ENCODE measurements at places on chromosomes 2 and 18.

- DNase-seq: no peak
Measured at GRCh38 chr18:12408247-12408869, 629 bp downstream of the PRELID3A start.

DNA sequence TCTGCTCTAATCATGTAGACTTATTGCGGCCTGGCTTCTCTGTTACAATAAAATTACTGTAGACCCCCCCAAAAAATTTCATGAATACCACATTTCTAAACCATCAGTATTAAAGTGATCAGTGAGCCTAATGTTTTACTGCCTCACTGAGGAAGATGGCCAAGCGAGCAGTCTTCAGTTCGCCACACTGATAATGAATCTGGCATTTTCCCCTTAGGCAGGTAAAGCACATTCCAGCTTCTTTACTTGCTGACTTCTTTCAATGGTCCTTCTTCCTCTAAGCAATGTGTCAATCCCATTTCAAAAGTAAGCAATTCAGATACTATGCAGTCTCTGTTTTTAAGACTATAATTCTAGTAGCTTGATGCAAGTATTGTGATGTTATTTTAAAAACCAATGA, 137.6 kb downstream of the LAMA1 start:
- DNase-seq: no peak

GRCh38 chr2:135657806-135658582, 83.7 kb upstream of the UBXN4 start:
- DNase-seq: no peak

DNA sequence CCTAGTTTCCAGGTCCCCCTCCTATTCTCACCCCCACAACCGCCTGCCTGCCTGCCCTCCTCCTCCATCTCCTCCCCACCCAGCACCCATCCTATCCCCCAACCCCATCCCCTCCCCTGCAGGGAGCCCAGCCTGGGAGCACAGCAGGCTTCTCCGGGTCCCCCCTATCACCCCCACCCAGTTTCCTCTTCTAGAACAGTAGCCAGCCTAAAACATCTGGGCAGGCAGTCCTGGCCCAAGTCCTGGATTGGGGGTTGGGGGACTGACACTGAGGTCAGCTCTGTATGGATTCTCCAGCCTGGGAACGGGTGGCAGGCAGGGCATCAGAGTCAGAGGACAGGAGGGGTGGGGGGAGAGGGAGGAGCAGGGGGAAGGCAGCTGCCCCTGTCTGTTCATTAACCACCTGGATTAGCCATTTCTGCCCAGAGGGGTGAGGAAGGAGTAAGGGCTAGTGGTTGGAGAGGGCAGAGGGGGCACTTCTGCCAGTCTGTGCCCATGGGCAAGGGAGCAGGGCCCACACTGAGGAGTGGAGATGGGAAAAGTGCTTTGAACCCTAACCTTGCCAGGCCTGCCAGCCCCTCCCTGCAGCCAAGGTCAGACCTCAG, 60.0 kb downstream of the TNS1 start:
- no peak for DNase-seq

DNA sequence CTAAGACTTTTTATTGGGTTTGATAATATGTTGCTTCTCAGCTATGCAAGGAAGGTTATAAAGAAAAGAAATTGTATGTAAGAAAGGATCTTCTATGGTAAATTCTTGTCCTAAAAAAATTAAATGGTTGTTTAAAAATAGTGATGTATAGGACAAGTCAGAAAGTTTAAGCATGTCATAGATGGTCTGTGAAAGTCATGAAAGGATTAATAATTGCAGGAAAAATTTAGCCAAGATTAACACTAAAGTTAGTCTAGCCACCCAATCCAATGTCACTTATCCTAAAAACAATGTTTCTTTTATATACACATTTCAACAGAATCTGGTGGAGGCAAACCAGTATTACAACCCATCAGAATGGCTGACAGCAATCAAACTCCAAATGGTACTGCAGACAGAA, 1046.7 kb upstream of the SLC39A10 start:
- DNase-seq: no peak

DNA sequence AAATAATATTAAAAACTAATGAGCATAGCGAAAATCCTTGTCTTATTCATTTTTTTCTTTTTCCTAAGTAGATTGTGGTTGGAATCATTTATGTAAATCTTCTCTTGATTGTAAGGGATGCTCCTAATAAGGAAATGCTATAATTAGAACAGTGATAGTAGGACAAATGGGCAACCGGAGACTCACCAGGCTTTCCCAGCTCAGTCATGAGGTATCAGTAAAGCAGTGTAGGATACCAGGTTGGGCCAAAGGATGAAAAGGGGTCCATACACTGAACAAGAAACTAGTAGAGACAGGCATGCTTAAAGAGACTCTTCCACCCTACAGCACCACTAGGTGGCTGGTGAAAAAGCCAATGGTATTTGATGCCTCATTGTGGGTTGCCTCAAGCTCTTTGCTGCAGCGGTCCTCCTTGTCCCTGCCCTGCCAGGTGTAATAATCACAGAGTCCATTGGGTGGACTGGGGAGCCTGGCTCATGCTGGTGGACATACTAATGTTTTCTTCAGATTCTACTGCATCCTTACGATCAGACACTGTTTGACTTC, 71.4 kb upstream of the FAM98A start:
- no peak for DNase-seq

DNA sequence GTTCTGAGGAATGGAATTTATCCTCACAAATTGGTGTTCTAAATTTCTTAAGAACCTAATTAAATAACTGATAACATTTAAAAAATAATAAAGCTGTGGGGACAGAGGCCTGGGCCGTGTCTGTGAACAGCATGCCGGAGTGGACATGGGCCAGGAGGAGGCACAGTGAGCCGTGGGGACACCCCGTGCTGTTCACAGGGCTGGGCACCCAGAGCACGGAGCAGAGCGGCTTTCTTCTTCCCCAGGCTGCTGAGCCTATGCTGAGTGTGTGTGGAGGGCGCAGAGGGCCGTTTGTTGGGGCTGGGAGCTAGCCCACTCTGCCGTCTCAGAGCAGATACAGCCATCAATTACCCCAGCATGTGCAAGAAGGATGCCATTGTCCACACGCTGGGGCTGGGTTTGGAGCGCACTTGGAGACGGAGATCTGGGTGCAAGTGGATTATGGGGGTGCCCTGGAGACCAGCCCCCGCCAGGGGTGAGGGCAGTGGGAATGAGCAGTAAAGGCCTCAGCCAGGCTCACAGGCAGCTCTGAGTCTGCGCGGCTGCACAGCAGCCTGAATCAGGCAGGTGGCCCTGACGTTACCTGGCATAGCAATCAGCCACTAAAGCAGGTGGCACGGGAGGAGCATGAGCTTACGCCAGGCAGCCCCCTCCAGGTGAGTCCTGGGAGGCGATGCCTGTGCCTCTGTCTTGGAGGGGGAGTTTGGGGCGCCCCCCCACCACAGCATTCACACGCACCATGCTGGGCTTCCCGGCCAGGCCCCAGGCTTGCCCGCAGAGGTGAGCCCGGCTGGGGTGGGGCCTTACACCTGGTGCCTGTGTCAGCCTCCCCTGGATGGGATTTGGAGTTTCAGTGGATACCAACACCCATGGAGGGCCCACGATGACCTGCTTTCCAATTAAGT, 52.1 kb upstream of the SLC66A3 start:
- no peak for DNase-seq

GRCh38 chr2:44098891-44099290, 69.8 kb upstream of the PPM1B start:
- DNase-seq: no peak

DNA sequence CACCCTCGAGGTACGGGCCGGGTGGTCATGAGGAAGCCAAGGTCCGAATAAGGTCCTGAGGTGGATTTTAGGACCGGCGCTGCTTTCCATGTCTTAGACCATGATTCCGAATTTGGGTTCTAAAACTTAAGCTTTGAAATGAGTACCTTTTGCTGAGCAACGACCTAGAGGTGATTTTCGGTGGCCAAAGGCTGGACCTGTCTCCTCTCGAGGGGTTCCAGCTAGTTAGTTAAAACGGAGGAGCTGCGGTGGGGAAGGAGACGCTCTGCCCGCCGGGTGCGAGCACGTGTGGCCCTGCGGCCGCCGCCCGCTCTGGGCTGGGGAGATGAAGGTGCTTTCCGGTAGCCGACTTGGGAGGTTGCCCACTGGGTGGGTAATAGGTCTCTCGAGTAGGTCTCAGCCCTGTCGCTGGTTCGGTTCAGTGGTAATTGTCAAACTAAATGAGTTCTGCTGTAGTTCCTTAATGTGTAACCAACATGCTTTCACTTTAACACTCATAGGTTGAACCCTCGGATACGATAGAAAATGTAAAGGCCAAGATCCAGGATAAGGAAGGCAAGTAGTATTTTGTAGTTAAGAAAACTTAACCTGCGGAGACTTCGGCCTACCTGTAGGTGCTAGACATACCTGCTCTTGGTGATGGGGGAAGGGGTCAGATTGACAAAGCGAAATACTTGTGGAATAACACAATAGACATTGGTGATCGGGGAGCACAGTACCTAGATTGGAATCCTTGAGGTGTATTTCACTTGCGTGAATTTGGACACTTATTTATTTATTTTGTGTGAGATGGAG, 572 bp downstream of the RPS27A start:
- peak; percentile 5 for DNase-seq

- no peak for DNase-seq
Measured at GRCh38 chr18:48017635-48018034, 87.2 kb upstream of the SMAD2 start.

GRCh38 chr18:79874553-79875530, 76.6 kb downstream of the SLC66A2 start:
- DNase-seq: no peak

- DNase-seq: no peak
Measured at GRCh38 chr18:66316701-66317100, 287.2 kb downstream of the CDH19 start.

- no peak for DNase-seq
Measured at GRCh38 chr2:169961911-169962310, 134.7 kb downstream of the UBR3 start.

- DNase-seq: no peak
Measured at GRCh38 chr18:43534511-43534910, 257.2 kb upstream of the SYT4 start.

DNA sequence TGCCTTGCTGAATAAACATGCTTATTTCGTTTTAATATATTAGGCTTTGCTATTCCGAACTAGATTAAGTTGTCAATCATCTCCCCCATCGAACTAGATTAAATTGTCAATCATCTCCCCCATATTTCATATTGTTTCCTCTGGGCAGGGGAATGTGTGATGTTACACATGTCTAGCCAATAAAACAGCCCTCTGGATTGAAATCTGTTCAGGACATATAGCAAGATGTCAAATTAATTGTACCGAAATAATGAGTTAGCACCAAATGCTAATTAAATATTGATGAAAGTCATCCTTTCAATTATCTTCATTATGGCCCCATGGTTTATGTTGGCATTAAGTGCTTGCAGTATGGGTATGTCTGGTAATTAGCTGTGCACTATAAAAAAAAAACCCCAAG, 135.5 kb downstream of the SPOPL start:
- DNase-seq: no peak

DNA sequence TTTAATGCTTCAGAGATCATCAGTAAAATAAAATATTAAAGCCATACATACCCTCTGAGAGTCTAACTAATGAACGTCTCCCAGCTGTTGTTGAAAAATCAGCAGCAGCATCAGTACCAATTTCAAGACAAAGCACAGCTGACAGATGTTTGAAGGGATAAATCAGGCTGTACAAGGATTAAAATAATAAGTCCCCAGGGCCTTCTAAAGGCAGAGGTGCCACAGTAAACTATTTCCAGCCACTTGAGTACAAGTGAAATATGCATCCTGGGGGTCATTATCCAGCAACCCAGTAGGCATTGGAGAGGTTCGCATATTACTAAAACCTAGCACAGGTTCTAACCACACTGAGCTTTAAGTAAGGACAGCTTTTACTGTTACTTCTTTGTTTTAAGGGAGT, 76.9 kb downstream of the NXPH2 start:
- no peak for DNase-seq

- no peak for DNase-seq
Measured at GRCh38 chr18:45481821-45482220, 133.5 kb upstream of the SLC14A2 start.

DNA sequence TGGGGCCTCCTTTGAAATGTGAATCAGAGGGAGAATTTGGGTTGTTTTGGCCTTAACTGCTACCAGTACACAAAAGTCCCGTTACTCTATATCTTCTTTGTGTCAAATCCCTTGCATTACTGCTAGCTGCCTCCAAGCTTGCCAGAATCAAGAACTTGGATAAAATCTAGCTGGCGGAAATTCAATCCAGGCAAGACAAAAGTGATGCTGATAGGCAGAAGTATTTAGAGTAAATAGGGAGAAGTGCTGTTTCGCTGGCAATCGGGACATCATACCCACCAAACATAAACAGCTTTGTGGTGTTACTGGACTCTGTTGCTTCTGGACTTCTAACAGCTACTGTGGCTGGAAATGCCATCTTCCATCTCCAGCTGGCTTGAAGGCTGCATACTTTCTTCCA, 2.5 kb downstream of the IFIH1 start:
- no peak for DNase-seq

DNA sequence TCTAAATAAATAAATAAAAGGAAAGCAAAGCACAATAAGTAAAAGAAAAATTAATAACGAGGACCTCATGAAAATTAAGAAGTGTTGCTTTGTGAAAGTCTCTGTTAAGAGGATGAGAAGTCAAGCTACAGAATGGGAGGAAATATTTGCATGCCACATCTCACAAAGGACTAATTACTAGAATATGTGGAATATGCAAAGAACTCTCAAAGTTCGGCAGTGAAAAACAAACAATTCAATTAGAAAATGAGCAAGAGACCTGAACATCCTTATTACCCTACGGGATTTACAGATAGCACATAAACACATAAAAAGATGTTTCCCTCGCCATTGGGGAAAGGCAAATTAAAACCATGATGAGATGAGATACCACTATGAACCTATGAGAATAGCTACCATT, 23.3 kb downstream of the CYP26B1 start:
- DNase-seq: no peak
